ENCODE measurements at places on chromosomes 13 and 19. TPM values are rescaled to one million over a fixed set of nuclear protein-coding genes. Genes with fewer than 3 reads are reported as not detected.

Gene IQCN
- 0.57 TPM for polyA plus RNA-seq

Gene DNASE2
- polyA plus RNA-seq, result 5.9 TPM

Gene SYCN
- not detected for polyA plus RNA-seq

Gene SARS2
- 17.0 TPM for polyA plus RNA-seq

Gene MAP4K1
- polyA plus RNA-seq, result 0.36 TPM

Gene ZNF737
- polyA plus RNA-seq, result 4.4 TPM

Gene METTL21C
- polyA plus RNA-seq, result 0.25 TPM

Gene ZNF850
- 0.10 TPM for polyA plus RNA-seq

Gene YJU2
- 39.9 TPM for polyA plus RNA-seq

Gene PLPPR3
- polyA plus RNA-seq, result not detected

Gene MPV17L2
- 20.7 TPM for polyA plus RNA-seq

Gene MPHOSPH8
- 20.6 TPM for polyA plus RNA-seq

Gene NLRP11
- not detected for polyA plus RNA-seq

Gene ZNF428
- polyA plus RNA-seq, result 12.4 TPM

Gene FDX2
- polyA plus RNA-seq, result 39.6 TPM
